ENCODE measurements at places on chromosomes 4 and X.

DNA sequence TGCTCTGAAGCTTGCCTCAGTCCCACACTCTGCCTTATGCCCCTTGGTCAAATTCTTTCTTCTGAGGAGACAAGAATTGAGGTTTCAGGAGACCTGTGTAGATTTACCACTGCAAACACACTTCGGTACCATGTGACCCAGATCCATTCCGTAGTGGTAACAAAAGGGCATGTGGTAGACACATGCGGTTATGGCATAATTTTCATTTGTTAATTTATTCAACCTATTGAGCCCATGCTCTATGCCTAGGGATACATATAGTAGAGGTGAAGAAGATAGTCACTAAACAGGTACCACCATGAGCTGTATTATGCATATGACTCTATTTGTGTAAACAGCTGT lies 190.9 kb downstream of the NDST4 start:
- no peak for DNase-seq

DNA sequence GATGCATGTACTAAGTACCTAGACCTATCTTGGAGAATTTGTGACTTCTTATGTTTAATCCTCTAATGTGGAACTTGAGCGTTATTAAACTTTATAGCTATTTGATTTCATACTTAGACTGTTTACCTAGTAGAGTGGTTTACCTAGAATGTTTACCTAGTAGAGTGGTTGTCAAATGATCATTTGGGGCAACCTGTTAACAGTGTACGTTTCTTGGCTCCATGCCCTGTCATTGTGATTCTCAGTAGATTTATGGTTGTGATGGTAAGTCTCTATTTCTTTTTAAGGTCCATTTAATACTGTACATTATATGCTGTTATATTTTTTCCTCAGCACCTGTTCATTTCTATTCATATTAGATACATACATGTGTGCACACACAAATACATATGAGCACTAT lies 233.0 kb upstream of the MAD2L1 start:
- no peak for DNase-seq

DNA sequence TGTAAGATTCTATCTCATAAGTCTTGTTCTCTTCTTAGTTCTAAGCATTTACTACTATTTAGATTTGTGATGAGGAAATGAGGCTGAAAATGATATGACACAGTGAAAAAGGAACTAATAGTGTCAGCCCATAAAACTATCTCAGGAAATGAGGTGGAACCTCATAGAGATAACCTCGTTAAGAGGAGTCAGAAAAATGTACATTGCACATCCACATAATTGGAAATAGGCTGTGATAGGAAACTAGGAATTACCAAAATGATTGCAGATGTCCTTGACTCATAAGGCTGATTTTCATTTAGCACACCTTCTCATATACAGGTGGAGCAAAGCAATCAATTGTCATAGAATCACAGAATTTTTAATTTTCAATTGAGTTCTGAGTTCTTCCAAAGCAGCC lies 26.8 kb downstream of the ANXA10 start:
- DNase-seq: no peak

- no peak for DNase-seq
Measured at GRCh38 chrX:11688201-11688600, 22.5 kb upstream of the ARHGAP6 start.

GRCh38 chr4:77905651-77906263 lies 43.1 kb downstream of the MRPL1 start:
- DNase-seq: no peak

GRCh38 chr4:82733636-82734035 lies 65.0 kb downstream of the SCD5 start:
- no peak for DNase-seq

DNA sequence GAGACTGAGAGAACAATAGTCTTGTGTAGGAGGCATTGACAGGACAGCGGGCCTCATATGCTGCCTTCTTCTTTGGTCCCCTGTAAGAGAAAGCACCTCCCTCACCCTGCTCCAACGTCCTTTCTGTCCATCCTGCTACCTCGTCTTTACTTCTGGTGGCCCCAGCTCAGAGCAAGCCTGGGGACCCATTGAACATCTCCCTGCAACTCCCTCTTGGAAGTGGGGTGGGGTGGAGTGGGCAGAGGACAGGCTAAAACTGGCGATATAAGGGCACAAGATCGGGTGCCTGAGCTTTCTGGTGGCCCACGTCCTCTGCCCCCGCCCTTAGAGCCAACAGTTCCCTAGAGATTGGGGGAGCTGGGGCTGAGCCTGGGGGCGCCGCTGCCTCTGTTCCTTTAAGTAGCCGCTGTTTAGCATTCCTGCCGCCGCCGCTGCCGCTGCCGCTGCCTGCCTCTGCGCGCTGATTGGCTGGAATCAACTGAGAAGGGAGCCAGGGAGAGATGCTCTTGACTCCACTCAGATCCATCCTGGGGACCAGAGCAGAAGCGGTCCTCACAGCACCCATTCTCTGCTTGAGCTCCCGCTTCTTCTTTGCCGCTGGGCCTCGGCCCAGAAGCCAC lies at the start of gene DLG3:
DLG3 (plus strand) TSS at position 510 of the 620 bp plus-strand sequence. CDS start 367 bp downstream, outside the sequence.
- no peak for DNase-seq

DNA sequence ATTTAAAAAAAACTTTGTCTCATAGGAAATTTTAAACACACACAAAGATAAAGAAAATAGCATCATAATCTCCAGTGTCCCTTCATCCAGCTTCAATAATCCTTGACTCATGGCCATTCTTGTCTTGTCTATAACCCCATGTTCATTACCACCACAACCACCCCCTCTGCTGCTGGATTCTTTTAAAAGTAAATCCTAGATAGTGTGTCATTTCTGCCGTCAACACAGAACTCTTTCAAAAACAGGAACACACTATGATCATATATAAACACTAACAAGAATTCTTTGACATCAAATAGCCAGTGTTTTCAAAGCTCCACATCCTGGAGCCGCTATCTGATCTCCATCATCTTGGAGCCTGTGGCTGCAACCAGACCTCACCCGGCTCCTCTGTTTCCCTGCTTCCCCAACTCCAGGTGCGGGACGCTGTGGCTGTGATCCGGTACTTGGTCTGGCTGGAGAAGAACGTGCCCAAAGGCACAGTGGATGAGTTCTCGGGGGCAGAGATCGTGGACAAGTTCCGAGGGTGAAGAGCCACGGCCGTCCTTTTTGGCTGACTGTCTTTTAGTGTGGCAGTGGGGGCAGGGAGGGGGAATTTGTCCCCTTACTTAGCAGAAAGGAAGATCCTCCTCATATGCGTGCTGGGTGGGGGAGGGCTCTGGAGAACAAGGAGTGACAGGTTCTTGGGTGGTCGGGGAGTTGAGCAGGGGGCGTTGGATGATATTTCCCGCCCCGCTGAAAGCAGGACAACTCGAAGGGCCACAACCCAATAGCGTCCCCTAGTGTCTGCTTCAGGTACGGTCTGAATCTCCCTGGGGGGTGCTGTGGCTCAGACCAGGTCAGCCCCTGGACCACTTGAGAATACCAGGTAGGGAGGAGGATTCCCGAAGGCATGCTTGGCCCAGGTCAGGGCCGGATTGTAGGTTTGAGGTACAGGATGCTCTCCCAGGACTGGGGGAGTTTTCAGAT lies 15.6 kb downstream of the XPNPEP2 start:
- DNase-seq: no peak

GRCh38 chr4:3372264-3372932 lies 69.4 kb upstream of the HGFAC start:
- DNase-seq: no peak

DNA sequence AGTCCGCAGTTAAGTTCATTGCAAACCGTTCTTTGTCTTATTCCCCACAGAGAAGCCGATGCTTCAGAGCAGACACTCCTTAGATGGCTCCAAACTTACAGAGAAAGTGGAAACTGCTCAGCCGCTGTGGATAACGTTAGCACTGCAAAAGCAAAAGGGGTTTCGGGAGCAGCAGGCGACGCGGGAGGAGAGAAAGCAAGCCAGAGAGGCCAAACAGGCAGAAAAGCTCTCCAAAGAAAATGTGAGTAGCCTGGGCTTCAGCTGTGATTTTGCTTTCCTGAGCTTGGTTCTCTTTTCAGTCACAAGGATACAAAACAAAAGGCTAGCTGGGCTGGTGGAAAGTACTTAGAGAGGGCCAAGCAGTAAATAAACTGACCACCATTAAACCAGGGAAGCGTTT lies 64.0 kb downstream of the AASDH start:
- DNase-seq: no peak

GRCh38 chr4:16730522-16731205 lies 167.8 kb downstream of the LDB2 start:
- DNase-seq: no peak

- no peak for DNase-seq
Measured at GRCh38 chr4:11424000-11424399, 4.7 kb downstream of the HS3ST1 start.

- DNase-seq: no peak
Measured at GRCh38 chr4:160406263-160406825, 1303.5 kb downstream of the RAPGEF2 start.

DNA sequence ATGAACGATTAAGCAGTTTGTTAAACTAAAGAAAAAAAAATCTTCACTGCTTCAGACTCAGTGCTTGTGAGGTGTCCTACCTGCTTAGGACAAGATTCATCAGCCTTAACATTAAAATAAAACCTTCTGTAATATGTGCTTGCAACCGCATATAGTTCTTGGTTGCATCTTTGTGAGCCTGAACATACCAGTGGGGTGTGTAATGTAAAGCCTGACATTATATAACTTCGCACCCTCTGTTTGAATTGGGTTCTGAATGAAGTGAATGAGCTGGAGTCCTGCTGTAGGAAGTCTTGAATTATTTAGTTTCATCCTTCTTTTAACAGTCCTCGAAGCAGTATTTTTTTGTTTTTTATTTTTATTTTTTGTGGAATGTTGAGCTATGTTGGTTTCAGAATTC lies 3.1 kb downstream of the KDM6A start:
- DNase-seq: no peak

GRCh38 chrX:116111497-116111896 lies 59.0 kb upstream of the AGTR2 start:
- no peak for DNase-seq

DNA sequence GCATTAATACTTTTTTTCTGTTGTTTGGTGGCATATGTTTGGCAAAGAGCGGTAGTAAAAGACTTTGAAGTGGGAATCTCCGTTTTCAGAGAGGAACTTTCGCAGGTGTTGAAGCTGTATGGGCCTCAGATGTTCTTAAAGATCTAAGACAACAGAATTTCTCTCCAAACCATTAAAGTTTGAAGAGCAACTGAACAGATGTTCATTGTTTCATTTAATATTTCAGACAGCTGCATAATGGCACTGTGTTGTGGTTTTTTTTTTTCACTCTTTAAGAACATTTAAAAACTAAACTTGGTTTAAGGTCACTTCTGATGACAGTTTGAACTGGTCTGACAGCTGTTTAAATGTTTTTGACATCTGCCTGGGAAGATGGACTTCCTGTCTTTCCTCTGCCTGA lies 882.7 kb upstream of the PCDH10 start:
- no peak for DNase-seq

DNA sequence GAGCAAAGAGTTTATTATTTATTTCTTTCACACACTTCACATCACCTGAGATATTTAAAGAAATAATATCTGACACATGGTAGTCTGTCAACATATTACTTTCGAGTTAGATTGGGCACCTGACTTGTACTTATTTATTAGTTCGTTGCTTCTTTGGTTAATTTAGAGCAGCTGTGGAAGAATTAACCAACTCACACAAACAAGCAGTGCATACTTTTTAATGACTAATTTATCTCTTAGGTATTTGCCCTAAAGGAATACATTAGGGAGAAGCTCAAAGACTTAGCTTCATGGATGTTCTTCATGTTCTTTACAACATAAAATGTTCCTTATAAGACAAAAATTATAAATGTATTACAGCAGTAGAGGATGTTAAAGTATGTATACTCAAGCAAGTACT lies 242.9 kb downstream of the ARHGAP24 start:
- no peak for DNase-seq

- no peak for DNase-seq
Measured at GRCh38 chrX:131046596-131046995, 11.6 kb upstream of the ARHGAP36 start.

DNA sequence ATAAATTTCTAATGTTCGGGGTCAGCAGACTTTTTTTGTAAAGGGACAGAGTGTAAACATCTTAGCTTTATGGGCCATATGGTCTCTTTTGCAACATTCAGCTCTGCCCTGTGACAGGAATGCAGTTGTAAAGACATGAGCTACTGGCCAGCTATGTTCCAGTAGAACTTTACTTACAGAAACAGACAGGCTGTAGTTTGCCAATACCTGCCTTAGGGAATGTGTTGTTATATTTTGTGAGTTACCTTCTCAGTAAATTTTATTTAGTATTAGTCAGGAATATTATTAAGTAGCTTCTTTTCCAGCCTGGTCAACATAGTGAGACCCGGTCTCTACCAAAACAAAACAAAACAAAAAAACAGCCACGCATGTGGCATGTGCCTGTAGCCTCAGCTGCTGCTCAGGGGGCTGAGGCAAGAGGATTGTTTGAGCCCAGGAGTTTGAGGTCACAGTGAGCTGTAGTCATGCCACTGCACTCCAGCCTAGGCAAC lies 48.7 kb downstream of the HTT start:
- no peak for DNase-seq

- no peak for DNase-seq
Measured at GRCh38 chr4:183831683-183832082, 73.4 kb upstream of the STOX2 start.

DNA sequence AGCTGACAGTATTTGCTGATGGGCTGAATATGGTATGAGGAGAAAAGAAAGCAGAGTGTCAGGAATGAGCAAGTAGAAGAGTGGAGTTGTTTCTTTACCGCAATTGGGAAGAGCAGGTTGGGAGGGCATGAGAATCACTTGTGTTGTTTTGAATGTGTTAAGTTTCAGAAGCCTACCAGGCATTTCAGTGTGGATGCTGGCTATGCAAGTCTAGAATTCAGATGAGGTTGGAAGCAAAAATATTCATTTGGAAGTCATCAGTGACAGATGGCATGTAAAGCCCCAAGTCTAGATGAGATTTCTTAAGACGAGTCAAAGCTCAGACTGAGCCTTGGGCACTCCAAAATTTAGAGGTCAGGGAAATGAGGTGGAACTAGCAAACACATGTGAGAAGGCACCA lies 156.4 kb downstream of the TSPAN5 start:
- DNase-seq: no peak

DNA sequence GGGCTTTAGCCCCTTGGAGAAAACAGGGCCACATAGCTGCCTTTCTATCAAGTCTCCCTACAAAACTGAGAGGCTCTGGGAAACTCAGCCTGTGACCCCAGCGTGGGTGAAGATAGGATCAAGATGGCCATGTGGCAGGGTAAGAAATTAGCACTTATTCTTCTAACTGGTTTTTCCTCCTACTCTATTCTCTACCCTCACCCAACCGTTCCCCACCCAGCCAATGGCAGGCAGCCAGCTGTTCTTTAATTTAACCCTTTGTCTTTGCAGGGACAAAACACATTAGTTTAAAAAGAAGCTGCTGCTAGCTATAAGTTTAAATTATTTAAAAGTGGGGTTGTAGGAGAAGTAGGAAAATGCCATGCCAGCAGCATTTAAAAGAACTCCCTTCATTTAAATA lies 2.8 kb downstream of the CLCN5 start:
- no peak for DNase-seq

DNA sequence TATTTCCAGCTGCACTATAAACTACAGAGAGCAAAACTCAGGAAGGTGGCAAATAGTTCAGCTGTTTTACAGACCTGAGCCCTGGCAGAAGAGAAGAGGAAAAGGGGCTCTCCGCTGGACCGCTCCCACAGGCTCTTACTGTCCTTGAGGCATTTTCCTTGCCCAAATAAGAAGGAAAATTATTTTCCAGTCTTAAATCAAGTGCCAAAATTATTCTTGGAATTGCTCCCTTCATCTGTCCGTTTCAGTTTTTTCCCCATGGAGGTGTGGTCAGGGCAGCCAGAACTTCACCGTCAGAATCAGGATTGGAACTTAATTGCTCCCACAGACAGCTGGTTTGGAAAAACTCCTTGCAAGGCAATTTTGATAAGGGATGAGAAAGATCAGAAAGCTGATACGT lies 35.2 kb upstream of the SPINK2 start:
- DNase-seq: no peak
